Pancreas (tissue), 10 donors: ENCODE measurements at places on chromosomes 5 and 9. TPM values are rescaled to one million over a fixed set of nuclear protein-coding genes. Genes with fewer than 3 reads are reported as not detected.
A peak's percentile ranks its signal among the peaks of the same experiment; 100 is the strongest.

The TBC1D2 gene
- 2.2 TPM for total RNA-seq

The ITGA2 gene
- 2.2 TPM for total RNA-seq

The CD180 gene
- 1.3 TPM for total RNA-seq

The CBY3 gene
- total RNA-seq: not detected

The MED27 gene
- 4.7 TPM for total RNA-seq

The GKAP1 gene
- 6.6 TPM for total RNA-seq

- H3K36me3 ChIP-seq: peaks cover 37% of the 10 kb centered on the region
- H3K27me3 ChIP-seq: no peaks in the 10 kb centered on the region
- no peak overlapping the region for H3K27ac ChIP-seq
These were observed 128.9 kb downstream of the CPLANE1 start for GRCh38 chr5:37120270-37120669.

DNA sequence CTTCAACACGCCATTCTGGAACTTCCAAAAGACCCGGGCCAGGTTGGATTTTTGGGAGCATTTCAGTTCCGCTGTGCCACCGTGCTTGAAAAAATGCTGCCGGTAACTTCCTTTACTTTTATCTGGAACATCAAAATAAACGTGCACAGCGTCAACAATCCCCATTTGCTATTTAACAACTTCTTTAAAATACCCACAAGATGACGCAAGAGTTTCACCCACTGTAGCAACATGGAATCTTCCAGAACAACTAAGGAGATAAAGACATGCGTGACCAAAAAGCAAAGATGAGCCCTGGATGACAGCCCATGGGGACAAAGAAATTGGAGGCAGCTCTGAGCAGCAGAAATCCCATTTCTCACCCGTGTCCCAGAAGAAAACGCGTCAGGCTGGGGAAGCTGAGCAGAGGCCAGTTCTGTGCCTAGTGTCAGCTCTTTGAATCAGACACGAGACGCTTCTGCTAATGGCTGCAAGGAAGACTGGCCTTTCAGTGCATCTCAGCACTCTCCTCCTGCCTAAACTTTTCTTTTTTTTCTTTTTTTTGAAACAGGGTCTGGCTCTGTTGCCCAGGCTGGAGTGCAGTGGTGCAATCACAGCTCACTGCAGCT is 61.3 kb downstream of the SECISBP2 start:
- no peak overlapping the region for H3K4me3 ChIP-seq
- DNase-seq: no peak
- no peak overlapping the region for H3K27ac ChIP-seq
- no peaks in the 10 kb centered on the region for H3K27me3 ChIP-seq

DNA sequence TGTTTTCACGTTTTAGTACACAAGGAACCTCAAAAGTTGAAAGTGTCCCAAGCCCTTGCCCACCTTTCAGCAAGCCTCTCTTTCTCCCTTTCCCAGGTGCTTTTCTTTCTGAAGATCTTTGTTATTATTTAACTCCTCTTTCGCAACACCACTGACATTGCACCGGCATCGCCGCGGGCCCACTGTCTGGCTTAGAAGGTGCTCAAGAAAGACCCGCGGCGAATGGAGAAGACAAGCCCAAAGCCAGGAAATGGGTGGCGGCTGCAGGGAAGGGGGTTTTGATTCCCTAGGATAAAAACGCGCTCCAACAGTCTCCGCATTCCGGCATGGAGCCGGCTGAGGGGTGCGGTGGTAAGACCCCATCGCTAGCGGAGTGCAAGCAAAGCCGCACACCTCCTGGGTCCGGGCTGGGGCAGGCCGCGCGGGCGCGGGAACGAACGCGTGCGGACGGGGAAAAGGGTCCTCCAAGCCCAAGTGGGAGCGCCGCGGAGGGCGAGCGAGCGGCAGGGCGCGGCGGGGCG is 404 bp upstream of the AFAP1L1 start:
- H3K27me3 ChIP-seq: no peaks in the 10 kb centered on the region
- peak overlapping the region; percentile 10 for H3K4me3 ChIP-seq
- no peaks in the 10 kb centered on the region for H3K36me3 ChIP-seq
- H3K27ac ChIP-seq: no peak overlapping the region

DNA sequence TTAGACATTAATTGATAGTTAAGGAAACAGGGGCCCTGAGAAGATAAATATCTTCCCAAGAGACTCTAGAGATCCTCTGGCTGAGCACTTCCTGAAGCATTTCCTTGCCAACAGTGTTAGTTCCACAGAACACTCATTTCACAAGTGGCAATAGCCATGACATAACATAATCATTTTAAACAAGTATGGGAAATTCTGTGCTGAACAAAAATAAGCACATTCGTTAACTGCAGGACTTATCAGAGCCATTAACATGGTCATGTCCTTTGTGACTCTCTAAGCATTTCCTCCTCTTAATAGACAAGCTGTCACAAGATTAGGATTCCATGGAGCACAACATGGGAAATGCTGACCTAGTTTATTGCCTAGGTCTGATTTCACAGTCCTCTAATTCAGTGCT is 184.9 kb downstream of the SNX18 start:
- no peaks in the 10 kb centered on the region for H3K4me1 ChIP-seq
- no peak for DNase-seq
- H3K27ac ChIP-seq: no peak overlapping the region
- no peaks in the 10 kb centered on the region for H3K36me3 ChIP-seq

DNA sequence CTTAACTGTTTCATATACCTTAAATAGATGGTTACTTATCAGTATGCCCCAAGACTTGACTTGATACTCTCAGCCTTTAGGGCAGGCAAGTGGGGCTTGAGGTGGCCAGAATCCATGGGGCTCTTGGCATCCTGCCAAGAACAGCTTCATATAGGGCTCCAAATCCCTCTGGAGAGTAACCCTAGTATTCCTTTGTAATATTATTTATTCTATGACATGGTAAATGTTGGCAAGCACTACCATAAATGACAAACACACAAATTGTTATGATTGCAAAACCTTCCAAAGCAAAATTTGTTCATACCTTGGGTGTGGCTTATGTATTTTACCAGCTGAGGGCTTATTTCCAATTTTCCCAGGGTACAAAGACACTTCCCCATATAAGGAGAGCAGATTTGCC is 257.4 kb upstream of the TRPC7 start:
- H3K4me3 ChIP-seq: no peak overlapping the region
- H3K27ac ChIP-seq: no peak overlapping the region
- no peak for DNase-seq
- H3K36me3 ChIP-seq: no peaks in the 10 kb centered on the region

DNA sequence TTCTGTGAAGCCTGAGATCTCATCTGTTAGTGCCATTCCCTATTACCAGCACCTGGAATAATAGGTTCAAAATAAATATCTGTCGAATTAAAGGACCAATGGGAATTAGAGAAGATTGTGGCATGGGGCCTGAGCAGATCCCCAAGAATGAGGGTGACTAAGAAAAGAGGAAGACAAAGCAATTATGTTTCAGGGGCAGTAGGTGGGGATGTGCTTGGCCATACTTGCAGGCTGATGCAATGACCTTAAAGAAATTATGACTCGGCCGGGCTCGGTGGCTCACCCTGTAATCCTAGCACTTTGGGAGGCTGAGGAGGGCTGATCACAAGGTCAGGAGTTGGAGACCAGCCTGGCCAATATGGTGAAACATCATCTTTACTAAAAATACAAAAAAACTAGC is 562.8 kb downstream of the PTPRD start:
- H3K4me3 ChIP-seq: no peak overlapping the region
- no peak for DNase-seq
- no peaks in the 10 kb centered on the region for H3K27me3 ChIP-seq
- H3K27ac ChIP-seq: no peak overlapping the region
- H3K36me3 ChIP-seq: no peaks in the 10 kb centered on the region

GRCh38 chr9:127520941-127521918 is 69.9 kb downstream of the LRSAM1 start:
- peak overlapping the region; percentile 76 for H3K27ac ChIP-seq
- peaks cover 11% of the 10 kb centered on the region for H3K4me1 ChIP-seq
- H3K36me3 ChIP-seq: peaks cover 41% of the 10 kb centered on the region
- H3K4me3 ChIP-seq: no peak overlapping the region
- no peaks in the 10 kb centered on the region for H3K27me3 ChIP-seq

- DNase-seq: no peak
- no peaks in the 10 kb centered on the region for H3K27me3 ChIP-seq
- no peak overlapping the region for H3K27ac ChIP-seq
- no peaks in the 10 kb centered on the region for H3K36me3 ChIP-seq
- no peaks in the 10 kb centered on the region for H3K4me1 ChIP-seq
- peak overlapping the region; percentile 18 for H3K4me3 ChIP-seq
These were observed 117.9 kb upstream of the PRSS3 start for GRCh38 chr9:33677506-33677809.

GRCh38 chr5:64972591-64972990 is 203.9 kb downstream of the CWC27 start:
- H3K27me3 ChIP-seq: no peaks in the 10 kb centered on the region
- no peaks in the 10 kb centered on the region for H3K4me1 ChIP-seq
- no peak overlapping the region for H3K27ac ChIP-seq
- DNase-seq: no peak
- H3K4me3 ChIP-seq: no peak overlapping the region

DNA sequence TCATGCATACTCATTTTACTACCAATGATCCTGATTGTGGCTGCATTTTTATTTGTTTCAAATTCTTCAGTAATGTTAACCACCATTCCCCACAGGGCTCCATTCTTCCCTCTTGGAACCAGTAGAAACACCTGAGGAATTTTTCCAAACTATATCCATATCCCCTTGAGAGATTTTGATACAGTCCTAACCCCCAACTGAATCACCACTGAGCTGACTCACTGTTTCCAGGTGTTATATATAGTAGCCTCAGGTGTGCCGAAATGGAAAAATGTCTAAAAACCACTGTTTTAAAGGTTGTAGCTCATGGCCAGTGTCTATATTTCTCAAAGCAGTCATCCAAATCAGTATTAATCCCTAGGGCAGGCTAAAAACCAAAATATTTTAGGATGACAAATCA is 85.2 kb downstream of the MRPS27 start:
- H3K36me3 ChIP-seq: no peaks in the 10 kb centered on the region
- H3K4me3 ChIP-seq: no peak overlapping the region
- DNase-seq: no peak
- H3K27me3 ChIP-seq: no peaks in the 10 kb centered on the region

DNA sequence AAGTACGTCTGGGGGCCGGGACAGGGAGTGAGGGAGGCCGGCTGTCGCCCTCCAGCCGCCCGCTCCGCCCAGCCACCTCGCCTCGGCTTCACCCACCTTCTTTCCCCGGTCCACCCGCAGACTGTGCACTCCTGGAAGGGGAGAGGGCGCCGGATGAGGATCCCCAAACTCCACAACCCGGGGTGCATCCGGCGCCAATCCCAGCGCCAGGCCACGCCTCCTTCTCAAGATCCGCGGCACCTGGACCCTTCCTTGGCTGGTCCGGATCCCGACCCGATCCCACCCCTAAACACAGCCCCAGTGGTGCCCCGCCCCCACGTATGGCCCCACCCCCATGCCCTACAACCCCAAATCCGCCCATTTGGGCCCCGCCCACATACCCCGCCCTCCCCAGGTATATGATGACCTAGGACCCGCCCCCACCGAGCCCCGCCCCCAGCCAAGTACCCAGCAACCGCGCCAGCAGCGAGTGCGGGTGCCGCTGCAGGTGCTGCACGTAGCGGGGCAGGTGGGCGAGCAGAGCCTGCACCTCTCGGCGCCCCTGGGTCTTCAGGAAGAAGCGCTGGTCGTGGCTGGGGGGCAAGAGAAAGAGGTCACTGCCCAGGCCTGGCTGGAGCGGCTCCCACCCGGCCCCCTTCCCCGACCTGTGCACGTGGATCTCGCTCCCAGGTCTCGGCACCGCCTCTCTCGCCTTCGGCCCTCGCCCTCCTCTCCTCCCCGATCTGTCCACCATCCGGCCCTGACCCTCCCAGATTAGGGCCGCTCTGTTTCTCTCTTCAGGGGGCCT is 3.2 kb downstream of the PIP5KL1 start:
- no peaks in the 10 kb centered on the region for H3K27me3 ChIP-seq
- H3K36me3 ChIP-seq: no peaks in the 10 kb centered on the region
- peak overlapping the region; percentile 31 for H3K4me3 ChIP-seq
- H3K27ac ChIP-seq: no peak overlapping the region

- H3K36me3 ChIP-seq: no peaks in the 10 kb centered on the region
- no peaks in the 10 kb centered on the region for H3K4me1 ChIP-seq
- no peak overlapping the region for H3K4me3 ChIP-seq
These were observed 254.4 kb downstream of the FAM114A2 start for GRCh38 chr5:153784277-153784676.

DNA sequence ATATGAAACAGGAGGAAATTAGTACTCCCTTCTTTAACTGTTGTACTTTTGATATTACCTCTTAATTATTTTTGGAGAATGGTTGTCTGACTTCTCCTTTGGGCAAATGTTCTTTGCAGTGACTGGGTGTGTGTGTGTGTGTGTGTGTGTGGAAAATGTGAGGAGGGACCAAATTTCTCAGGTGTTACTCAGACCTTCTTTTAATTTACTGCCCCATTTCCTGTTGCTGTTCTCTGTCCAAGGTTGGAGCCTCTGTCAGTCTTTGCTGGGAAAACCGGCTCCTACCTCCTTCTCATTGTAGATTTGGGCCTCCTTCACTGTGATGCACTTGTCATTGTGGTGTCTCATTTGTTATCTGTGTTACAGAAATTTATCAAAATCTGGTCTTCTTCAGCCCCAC is 68.4 kb downstream of the PBX3 start:
- no peak overlapping the region for H3K4me3 ChIP-seq
- no peaks in the 10 kb centered on the region for H3K36me3 ChIP-seq
- H3K4me1 ChIP-seq: no peaks in the 10 kb centered on the region
- H3K27me3 ChIP-seq: no peaks in the 10 kb centered on the region
- H3K27ac ChIP-seq: no peak overlapping the region
- DNase-seq: no peak

GRCh38 chr5:120759587-120759986 is 295.5 kb downstream of the PRR16 start:
- no peaks in the 10 kb centered on the region for H3K27me3 ChIP-seq
- no peak for DNase-seq
- no peak overlapping the region for H3K27ac ChIP-seq

DNA sequence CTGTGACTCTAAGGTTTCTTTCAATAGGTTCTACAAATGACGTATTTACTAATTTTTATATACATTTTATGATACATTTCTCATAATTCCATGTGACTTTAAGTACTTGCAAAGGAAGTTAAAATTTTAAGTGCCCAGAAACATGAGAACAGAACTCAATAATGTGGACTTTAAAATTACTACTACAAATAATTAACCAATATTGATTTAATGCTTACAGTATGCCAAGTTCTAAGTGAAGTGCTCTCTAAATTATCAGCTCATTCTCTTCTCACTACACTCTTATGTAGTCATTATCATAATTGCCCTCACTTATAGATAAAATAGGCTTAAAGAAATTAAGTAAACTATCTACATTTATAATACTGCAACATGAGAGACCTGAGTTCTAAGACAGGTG is 1690.7 kb upstream of the CDH9 start:
- H3K4me3 ChIP-seq: no peak overlapping the region
- H3K27me3 ChIP-seq: no peaks in the 10 kb centered on the region
- no peak overlapping the region for H3K27ac ChIP-seq
- H3K36me3 ChIP-seq: no peaks in the 10 kb centered on the region
- no peak for DNase-seq

GRCh38 chr5:134092875-134093274 is 21.6 kb upstream of the TCF7 start:
- no peak overlapping the region for H3K4me3 ChIP-seq
- DNase-seq: no peak
- H3K36me3 ChIP-seq: no peaks in the 10 kb centered on the region
- H3K27ac ChIP-seq: no peak overlapping the region
- H3K27me3 ChIP-seq: no peaks in the 10 kb centered on the region

GRCh38 chr9:14500705-14501104 is 186.8 kb upstream of the NFIB start:
- no peak for DNase-seq
- H3K4me1 ChIP-seq: no peaks in the 10 kb centered on the region
- H3K4me3 ChIP-seq: no peak overlapping the region
- no peaks in the 10 kb centered on the region for H3K36me3 ChIP-seq
